ENCODE measurements at places on chromosomes 7 and 10.

DNA sequence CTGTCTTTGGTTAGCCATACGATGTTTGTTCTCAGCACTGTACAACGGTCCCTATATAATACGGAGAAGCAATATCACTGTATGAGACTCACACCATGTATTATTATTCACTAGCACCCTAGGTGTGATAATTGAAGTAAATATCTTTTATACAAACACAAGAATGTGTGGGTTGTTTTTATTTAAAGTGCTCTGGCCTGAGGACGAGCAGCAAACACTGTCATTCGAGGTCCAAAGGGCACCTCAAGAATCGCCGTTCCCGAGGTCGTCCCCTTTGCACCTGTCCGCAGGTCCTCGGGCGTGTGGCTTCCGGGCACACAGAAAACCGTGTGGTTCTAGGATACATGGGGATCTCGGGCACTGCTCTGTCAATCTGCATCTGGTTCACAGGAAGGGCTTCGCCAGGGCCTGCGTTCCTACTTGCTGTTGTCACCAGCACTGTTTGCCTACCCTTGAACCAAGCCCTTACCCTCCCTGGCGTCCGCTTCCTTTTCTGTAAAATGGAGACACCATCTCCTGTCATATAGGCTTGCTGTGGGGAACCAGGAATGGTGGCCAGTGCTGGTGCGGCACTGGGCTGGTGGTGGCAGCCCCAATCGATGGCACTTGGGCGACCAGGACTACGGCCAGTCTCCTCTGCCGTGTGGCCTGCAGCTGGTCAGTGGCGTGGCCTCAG is 28.5 kb upstream of the SH2B2 start:
- no peak for DNase-seq

DNA sequence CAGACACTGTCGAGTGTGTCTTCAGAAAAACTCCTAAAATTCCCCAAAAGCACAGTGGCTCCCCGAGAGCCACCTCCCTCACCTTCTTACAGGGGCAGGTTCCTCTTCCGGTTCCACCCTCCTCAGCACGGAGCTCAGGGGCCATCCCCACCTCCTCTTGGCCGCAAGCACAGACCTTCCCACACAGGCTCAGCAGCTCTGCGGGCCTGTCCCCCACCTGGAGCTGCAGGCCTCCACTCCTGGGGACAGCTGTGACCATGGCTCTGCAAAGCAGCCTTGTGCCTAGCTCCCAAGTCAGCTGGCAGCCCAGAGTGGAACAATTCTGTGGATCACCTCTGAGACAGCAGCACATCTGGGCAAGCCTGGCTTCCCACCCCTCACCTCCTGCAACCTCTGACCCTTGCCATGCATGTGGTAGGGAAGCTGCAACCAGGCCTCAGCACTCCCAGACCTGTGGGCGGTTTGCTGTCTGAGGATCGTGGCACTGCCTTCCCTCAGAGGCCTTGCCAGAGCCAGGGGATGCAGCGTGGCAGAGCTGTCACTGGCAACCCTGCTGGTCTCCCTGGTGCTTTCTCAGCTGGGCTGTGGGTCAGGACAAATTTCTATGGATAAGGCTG is 79.7 kb downstream of the ALOX5 start:
- DNase-seq: peak; percentile 31

DNA sequence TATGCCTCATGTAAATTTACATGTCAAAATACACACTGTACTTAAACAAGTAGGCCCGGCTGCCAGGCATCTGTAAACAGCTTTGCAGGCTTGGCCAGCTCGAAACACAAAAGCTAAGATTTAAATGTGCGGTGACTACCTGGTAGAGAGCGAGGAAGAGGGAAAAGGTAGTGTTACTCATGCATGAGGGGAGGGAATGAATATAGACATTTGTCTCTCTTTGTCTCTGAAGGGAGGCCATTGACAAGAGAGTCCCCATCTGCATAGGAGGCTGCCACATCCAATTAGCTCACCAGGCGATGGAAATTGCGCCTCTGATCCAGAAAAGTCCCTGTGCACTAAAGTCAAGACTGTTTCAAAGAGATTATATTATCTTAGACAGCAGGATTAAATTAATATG is 535.8 kb downstream of the PTPRN2 start:
- no peak for DNase-seq

DNA sequence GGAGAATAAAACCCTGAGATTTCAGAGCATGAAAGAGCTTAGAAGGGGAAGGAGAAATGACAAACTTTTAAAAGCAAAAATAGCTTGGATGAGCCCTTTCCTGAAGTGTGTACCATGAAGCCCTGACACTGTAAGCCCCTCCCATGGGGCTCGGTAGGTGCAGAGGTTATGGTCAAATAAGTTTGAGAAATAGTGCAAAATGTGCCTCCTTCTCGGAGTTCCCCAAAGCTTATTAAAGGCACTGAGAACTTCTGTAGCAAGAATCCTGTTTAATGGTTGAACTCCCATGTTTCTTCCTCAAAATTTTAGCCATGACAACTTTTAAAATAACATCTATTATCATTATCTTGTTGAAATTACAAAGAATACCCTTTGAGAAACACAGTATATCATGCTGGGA is 10.5 kb upstream of the HYCC1 start:
- DNase-seq: no peak

DNA sequence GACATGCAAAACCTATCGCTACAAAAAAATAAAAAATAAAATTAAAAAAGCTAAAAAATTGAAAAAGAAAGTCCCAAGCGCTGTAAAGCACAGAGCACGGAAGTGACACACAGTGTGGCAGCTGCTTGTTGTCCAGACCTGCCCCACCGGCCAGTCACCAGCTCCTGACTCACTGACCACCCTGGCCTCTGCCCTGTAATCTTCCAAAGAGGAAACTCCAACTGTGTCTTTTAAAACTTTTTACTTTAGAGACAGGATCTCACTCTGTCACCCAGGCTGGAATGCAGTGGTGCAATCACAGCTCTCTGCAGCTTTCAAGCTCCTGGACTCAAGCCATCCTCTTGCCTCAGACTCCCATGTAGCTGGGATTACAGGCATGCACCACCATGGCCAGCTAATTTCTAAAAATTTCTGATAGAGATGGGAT is 23.6 kb downstream of the GNA12 start:
- DNase-seq: no peak
